Hippocampal formation (tissue), 2 donors: ENCODE measurements at places on chromosomes 11 and 22.

DNA sequence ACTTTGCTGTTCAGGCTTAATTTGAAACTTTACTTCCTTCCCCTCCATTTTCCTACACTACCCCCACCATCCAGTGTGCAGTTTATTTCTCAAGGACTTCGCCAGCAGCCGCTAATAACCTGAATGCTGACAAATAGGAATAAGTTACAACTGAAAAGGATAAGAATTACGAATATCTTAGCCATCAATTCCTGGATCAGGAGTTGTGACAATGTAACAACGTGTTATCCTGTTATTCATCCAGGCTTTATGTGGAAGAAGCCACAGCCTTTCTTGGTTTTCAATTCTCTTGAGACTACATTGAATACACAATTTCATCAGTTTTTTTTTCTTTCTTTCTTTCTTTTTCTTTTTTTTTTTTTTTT is 5.9 kb downstream of the HBG1 start:
- DNase-seq = no peak

GRCh38 chr22:42300259-42301076 is 30.0 kb upstream of the TCF20 start:
- DNase-seq = no peak

GRCh38 chr22:35424081-35424480 is 24.1 kb downstream of the MCM5 start:
- no peak for DNase-seq

DNA sequence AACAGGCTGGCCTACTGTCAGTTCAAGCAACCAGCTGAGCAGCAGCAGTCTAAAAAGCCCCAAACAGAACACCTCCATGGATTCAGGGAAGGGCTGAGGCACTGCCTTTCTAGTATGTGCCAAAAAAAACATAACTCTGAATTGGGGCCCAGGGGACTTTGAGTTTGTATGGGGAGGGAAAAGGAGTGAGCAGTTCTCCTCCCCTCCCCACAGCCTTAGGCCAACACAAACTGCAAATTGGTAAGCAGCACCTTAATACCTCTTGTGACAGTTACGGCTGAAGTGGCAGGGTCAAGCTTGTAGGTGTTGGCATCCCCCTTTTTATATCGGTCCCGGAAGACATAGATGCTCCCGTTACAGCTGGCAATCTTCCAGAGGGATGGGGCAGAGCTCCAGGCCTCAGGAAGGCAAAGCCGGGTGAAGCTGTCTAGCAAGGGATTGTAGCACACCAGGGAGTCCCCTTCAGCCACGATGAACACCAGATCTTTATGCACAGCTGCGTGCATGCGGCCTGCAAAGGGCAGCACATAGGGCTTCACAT is 6.0 kb downstream of the KBTBD4 start:
- DNase-seq = no peak

- no peak for DNase-seq
These were observed 6.1 kb upstream of the TPP1 start for GRCh38 chr11:6625156-6625831.

DNA sequence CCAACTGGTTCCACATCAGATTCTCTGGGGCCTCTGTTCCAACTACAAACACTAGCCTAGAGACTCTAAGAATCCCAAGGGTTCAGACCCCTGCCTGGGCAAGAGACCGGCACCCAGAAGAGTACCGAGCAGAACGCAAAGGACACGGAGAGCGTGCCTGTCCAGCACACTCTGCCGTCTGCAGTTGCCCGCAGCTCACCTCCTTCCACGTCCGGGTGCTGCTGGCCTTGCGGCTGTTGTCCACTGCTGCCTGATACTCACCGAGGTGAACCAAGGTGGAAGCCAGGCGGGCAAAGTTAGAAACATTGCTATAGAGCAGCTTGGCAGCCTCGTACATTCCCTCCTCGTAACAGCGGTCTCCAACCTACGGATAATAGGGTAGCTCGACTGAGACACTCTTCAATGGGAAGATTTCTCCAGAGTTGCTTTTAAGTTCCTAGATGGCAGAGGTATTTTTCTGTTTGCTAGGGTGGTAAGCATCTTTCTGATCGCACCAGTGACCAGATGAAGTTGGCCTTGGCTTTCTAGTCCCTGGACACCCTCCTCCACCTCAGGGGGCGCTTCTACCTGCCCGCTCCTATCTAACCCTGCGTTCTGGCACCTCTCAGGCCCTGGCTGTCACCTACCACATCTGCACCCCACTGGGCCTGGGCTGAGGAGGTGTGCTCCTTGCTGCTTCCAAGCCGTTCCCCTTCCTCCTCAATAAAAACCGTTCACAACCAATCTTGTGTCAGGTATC is 22.8 kb upstream of the SLC25A1 start:
- DNase-seq = no peak

DNA sequence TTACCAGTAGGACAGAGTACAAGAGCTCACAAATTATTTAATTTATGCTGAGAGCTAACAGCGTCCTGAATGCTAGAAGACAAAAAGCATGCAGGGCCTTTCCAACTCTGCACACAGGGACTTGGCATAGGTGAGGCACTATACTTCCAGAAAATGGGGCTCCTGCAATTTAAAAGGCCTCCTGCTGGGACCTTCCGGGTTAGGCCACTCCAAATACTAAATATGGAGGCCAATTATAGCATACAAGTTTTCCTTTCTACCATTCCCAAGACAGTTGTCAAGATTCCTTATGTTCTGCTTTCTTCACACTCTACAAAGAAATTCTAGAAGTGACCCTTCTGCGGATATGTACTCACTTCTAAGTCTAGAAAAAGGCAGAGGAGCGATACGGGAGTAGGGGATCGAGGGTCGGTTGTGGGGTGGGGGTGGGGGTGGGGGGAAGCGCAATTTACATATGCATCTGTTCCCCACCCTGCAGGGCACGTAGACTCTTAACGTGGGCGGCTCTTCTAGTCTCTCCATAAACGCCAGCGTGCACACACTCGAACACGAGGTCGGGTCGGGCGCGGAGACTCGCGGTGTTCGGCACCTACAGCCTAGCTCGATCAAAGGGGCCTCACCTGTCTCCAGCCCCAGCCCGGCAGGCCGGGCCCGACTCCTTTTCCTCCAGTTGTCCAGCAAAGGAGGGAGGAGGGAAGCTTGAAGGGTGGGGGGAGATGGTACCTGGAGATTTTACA is 728 bp downstream of the DCUN1D5 start:
- no peak for DNase-seq

DNA sequence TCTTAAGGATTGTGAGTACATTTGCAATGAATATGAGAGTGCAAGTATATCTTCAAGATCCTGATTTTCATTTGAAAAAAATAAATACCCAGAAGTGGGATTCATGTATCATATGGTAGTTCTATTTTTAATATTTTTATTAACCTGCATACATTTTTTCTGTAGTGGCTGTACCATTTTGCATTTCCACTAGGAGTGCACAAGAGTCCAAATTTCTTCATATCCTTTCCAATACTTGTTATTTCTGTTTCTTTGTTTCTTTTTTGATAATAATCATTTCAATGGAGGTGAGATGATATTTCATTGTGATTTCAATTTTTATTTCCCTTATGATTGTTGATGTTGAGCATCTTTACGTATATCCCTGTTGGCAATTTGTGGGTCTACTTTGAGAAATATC is 759.8 kb upstream of the CNTN5 start:
- DNase-seq = no peak

GRCh38 chr11:12111549-12112520 is 1.4 kb downstream of the MICAL2 start:
- DNase-seq = no peak

DNA sequence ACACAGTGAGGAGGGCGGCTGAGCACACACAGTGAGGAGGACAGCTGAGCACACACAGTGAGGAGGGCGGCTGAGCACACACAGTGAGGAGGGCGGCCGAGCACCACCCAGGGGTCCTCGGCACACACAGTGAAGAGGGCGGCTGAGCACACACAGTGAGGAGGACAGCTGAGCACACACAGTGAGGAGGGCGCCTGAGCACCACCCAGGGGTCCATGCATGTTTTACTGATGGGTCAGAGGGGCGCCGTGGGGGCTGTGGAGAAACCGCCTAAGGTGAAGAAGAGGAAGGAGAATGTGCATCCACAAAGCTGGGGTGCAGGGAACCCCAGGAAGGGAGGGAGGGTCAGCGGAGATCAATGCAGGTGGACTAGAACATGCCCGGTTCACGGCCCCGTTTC is 461.8 kb downstream of the BRD1 start:
- DNase-seq = no peak

DNA sequence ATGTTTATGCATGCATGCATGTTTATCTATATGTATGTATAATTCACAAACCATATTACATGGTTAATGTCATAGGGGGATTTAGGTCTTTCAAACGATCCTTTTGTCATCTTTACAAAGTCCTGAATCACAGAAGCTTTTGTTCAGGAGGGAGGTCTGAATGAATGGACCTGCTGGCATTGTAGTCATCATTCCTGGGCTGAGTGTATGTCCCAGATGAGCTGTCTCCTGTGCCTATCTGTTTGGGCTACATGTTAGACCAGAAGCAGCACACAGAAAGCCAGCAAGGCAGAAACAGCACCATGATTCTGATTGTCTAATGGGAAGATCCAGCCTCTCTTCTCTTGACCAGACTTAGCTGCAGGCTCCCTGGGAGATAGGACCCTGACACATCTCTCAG is 69.5 kb downstream of the ADM start:
- no peak for DNase-seq
